ENCODE measurements at places on chromosomes 7 and 10.

GRCh38 chr7:25083201-25083600 is 41.9 kb downstream of the CYCS start:
- DNase-seq: peak; percentile 36

GRCh38 chr7:144568233-144568632 is 164.7 kb upstream of the NOBOX start:
- DNase-seq: no peak

DNA sequence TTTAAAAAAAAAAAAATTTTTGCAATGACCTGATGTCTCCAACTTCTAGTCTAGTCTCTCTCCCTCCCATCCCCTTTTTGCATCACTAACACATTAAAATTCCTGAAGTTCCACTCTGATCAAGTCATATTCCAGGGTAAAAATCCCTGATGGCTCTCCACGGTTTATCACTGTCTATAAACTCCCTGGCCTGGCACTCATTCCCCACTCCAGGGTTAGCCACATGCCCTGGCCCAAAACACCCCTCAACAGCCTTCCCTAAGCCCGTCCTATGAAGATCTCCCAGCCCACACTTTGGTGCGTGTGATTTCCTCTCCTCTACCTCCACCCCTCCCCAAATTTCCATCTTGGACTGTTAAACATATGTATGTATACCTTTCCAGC is 125.4 kb downstream of the JAZF1 start:
- DNase-seq: peak; percentile 54

GRCh38 chr10:113023017-113023416 is 73.0 kb downstream of the TCF7L2 start:
- DNase-seq: no peak

- no peak for DNase-seq
These were observed 110.3 kb downstream of the SLIT1 start for GRCh38 chr10:97075421-97075820.

- no peak for DNase-seq
These were observed 106.4 kb upstream of the DNAJB12 start for GRCh38 chr10:72461085-72461484.

DNA sequence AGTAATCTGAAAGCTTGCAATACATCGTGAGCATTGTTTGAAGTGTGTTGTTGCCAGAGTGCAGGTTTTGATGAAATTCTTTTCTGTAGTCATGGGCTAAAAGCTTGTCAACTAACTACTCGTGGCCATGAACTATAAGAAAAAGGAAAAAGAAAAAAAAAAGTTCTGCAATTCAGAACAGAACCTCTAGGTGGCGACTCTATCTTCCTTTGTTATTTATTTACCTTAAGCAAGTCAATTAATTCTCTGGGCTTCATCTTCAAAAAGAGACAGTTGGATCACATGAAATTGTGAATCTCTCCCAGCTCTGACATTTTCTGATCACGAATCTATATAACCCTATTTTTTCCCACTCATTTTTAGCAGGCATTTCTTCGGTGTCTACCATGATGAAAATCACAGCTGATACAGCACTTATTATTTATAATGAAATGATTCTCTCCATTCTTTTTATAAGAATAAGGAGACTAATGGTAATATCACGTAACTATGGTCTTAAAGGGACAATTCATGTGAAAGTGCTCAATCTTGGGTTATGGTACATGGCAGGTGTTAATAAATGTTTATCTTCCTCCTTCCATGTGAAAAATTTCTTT is 18.8 kb downstream of the TMEM196 start:
- no peak for DNase-seq

DNA sequence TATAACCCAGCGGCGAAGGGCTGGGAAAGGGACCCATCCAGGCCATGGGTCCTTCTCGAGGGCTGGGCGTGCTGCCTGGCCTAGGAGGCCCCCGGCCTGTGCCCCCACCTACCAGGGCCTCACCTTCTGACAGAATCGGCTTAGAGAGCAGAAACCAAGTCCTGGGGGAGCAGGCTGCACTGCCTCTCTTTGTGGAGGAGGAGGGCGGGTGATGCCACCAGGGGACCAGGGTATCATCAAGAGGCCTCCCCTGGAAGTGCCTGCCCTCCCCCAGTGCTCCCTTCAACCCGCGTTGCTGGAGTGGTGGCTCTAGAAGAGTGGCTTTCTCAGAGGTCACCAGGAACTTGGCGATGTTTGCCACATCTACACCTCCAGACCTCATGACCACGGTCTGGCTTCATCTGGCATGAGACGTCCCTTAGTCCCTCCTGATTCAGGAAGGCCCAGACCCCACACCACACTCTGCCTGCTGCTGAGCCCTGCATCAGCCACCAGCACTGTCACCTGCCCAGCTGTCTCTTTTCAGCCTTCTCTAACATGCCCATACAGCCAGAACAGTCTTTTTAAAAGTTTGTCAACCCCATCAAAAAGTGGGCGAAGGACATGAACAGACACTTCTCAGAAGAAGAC is 31.9 kb downstream of the FKBP6 start:
- DNase-seq: no peak

DNA sequence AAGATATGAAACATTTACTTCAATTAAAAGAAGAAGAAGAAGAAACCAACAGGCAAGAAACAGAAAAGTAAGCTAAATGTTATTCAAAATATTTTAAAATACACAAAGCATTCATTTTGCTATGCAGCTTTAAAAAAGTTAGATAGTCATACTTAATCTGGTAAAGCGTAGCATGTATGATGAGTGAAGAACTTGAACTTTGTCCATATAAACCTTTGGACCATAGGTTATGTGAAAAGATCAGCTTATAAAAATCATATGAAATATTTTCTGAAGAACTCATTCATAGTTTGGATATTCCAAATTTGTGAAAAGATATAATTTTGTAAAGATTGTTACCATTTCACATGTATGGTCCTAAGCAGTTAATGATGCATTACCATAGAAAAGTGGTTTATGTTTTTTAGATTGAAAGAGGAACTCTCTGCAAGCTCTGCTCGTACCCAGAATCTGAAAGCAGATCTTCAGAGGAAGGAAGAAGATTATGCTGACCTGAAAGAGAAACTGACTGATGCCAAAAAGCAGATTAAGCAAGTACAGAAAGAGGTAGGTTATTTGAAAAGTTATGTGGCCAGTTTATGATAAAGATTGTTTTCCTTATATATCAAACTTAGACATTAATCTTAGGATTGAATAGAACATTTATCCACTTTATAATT is 37.3 kb downstream of the KIF20B start:
- DNase-seq: no peak

- DNase-seq: no peak
These were observed 198.1 kb downstream of the REEP3 start for GRCh38 chr10:63719226-63719856.

DNA sequence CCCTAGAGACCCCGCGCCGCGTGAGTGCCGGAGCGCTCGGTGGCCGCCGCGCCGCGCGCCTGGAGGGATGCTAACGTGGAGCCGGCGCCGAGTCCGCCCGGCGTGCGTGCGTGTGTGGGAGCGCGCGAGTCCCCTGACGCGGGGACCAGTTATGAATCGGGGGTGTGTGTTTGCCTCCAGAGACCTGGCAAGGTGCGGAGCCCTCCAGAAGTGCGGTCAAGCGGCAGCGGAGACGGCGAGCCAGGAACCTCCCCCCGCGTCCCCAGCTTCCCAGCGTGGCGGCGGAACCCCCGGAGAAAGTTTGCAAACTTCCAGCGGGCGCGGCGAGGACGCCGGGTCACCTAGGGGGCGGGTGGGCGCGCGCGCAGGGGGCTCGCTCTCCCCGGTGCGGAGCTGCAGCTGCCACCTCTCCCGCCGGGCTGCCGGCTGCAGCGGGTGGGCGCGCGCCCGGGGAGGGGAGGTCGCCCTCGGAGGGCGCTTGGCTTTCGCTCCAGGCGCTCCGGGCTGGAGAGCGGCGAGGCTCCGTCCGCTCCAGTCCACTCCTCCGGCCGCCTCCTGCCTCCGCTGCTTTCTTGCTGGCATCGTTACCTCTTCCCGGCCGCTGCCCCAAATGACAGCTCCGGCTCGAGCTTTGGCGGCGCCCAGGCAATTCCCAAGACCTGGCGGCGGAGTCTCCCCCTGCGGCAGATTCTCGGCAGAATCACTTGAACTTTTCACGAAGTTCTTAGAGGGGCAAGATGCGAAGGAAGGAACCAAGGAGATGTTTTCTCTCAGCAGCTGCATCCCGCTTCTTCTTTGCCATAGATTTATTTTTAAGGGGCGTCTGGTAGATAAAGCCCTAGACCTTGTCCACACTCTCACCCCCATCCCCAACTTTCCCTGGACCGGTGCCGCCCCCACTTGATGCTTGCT is 2.3 kb upstream of the CREB5 start:
- DNase-seq: no peak

- peak; percentile 85 for DNase-seq
These were observed at the start of gene BAIAP2L1 for GRCh38 chr7:98400542-98401340. BAIAP2L1 (minus strand) TSS chr7:98401090; CDS start chr7:98400852, 238 bp downstream.

DNA sequence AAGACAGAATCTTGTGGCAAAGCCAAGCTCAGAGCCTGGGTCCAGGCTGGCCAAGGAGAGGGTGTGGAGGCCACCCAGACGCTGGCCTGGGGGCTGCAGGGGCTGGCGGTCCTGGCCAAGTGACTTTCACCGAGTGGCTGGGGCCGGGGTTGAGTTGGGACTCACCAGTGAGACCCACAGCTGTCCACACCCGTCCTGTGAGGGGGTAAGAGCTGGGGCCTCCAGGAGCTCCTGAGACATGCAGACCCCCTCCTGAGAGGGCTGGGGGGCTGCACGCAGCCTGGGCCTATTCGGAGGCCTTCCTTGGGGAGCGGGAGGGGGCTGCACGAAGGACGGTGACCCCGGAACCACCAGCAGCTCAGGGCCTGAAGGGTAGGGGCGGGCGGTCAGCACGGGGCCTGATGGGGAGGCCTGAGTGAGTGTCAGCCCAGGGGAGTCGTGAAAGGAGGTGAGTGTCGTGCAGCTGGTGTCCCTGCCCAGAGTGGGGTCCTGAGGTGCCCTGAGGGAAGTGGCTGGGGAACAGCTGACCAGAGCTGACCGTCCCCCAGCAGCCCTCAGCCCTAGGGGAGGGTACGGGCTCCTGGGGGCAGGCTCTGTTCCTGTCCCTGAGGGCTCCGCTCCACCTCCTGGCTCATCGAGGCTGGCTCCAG is 100.9 kb downstream of the FOXL3 start:
- DNase-seq: no peak

DNA sequence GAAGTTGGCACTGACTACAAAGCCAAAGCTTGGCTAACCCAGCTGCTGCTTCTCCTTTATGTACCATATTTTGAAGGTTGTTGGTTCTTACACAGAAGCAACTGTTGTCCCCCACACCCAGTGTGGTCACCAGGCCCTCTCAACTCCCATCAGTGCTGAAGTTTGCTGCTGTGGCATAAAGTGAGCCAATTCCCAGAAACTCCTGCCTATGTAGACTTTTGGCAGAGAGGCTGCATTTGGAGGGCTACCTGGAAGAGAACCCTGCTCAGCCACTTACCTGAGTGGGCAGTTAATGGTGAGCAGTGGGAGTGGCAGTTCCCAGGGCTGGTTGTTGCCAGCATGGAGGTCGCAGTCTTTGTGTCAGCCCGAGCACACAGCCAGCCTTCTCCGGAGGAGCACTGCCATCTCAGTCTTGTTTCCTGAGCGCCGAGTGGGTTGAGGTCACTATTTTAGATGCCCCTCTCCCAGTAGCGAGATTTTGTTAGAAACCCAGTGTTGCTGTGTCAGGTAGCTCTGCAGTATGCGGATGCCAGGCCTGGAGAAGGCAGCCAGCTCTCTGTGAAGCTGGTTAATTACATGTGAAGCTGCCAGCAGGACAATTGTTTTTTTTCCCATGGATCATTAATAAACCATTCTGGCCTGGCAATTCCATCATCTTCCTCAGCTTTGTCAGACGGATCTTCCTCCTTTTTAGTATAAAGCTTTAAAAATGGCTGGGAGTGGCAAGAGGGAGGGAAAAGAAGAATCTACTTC is 24.5 kb downstream of the LRRC4 start:
- DNase-seq: no peak

DNA sequence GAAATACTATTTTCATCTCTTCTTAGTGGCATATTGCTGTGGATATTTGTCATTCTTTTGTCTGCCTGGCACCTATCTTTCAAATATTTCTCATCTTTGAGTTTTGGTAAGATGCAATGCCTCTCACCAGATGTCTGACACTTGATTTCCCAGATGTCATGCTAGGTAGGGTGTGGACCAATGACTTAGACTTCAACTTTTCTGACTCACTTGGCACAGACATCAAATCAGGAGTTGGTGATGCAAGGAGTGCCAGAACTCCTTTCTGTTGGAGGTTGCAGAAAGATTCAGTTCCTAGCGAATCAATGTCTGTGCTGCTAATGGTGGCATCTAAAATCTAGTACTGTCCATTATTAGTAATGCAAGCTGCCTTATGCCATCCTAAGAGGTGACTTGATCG is 216.9 kb upstream of the FERD3L start:
- DNase-seq: no peak

GRCh38 chr7:138008019-138008587 is 6.2 kb upstream of the CREB3L2 start:
- DNase-seq: no peak
